ENCODE measurements at places on chromosomes 2 and 18. TPM values are rescaled to one million over a fixed set of nuclear protein-coding genes. Genes with fewer than 3 reads are reported as not detected.

GRCh38 chr2:67108231-67108630 is 288.9 kb upstream of the ETAA1 start:
- no peak for DNase-seq

GRCh38 chr2:240790370-240791220 is 29.4 kb downstream of the KIF1A start:
- no peak for DNase-seq

DNA sequence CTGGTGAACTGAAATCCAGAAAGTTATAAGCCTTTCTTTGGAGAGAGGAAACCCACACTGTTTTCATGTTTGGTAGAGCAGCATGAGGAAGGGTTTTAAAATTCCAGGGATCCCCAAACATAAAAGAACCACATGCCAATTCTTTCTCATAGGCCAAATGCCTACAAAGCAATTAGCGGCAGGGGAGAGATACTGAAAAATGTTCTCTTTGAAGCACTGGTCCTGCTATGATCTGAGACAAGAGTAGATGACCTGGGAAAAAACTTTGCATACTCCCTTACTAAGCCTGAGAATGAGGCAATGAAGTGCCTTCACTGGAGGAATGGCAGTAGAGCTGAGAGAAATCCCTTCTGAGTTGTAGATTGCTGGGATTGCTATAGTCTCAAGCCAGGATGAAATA is 1261.7 kb downstream of the DSC3 start:
- no peak for DNase-seq

DNA sequence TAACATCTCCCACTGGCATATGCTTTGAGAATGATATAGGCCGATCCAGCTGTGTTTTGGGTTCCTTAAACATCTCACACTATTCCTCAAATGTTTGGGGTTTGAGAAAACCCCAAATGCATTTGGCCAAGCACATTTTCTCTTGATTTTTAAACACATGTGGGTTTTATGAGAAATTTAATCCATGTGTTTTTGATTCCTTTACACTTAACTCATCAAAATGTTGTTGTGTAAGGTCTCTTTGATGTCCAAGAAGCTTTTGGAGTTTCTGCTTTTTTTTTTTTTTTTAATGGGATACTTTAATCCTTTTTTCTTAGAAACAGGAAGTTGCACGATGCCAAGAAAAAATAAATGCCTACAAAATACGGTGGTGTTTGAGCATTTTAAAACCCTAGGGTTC is 339.8 kb upstream of the TCF4 start:
- no peak for DNase-seq

GRCh38 chr2:37026050-37026449 is 58.1 kb downstream of the HEATR5B start:
- DNase-seq = no peak

PTH2R gene
- total RNA-seq = not detected

GRCh38 chr2:46666044-46666679 is 186.8 kb downstream of the TMEM247 start:
- no peak for DNase-seq
